IPS DF 6.9 (cell line): ENCODE measurements at places on chromosomes 2 and 18.

DNA sequence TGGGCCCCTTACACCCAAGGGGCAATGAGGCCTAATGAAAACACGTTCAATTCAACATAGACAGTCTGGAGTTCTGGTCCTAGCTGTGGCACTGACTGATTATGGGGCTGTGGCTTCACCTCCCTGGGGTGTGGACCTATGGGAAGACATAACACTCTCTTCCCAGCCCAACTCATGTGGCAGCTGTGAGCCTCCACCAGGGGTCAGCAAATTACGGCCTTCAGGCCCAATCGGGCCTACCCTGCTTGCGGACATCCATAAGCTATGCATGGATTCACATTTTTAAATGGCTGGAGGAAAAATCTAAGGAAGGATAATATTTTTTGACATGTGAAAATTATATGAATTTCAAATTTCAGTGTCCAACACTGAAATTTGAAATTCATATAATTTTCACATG lies 101.3 kb downstream of the LOXHD1 start:
- DNase-seq = peak; percentile 47

DNA sequence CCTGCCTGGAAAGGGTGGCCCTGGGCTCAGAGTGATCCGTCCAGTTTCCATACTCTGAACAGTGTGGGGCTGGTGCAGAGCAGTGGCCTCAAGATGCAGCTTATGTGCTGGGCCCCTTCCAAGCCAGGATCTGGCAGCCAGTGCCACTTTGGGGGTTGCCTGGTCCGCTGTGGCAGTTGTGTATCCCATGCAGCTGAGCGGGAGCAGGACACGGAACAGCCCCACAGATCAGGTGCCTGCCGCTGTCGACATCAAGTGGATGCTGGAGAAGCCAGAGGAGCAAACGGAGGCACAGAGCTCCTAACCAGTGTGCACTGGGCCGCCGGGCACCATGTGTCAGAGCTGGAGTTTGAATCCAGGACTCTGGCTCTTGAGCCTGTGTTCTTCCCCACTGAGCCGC lies 112.0 kb downstream of the CABLES1 start:
- no peak for DNase-seq

DNA sequence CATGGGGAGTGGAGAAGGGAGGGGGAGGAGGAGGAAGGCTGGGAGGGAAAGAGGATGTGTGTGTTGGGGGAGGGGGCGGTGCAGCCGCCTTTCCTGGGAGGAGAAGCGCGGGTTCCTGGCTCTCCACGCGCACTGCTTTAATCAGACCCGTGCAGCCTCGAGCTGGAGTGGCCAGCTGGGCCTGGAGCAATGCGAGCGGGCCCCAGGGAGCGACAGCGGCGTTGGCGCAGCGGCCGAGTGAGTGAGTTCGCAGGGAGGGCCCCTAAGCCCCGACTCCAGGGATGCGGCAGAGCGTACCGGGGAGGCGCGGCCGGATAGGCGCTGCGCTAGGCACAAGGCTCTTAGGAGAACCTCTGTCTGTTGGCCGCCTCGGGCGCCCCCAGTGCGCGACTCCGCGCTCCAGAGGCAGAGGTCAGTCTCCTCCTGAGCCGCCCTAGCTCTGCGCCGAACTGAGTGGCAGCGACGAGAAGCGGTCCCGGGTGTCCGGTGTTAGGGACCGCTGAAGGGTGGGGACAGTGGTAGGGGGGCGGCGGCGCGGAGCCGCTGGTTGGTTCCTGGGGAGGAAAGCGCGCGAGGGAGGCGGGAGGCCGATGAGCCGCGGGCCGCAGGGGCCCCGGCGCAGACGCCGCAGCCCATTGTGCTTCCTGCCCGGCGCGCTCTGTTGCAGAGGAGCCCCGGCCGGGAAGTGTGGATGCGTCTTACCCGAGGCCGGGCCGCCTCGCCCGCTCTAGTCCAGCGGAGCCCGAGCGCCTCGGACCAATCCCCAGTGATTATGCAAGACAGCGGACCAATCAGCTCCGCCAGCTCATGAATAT lies 455 bp upstream of the DLX1 start:
- DNase-seq = no peak

GRCh38 chr18:21210278-21210677 lies 31.8 kb upstream of the GREB1L start:
- DNase-seq = no peak

DNA sequence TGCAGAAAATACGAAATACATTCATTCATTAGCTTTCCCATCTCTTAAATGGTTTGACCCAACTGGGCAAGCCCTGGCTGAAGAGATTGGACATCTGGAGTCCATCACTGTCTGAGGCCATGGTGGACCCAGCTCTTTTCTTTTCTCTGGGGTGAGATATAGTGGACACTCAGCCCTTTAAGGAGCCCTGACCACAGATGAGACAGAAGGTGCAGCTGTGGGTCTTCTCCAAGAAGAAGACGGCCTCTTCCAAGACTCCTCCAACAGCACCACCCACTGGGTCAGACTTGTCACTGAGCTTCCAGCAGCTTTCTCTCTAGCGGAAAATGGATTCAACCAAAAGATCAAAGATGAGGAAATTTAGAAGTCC lies 27.2 kb downstream of the TWIST2 start:
- DNase-seq = no peak

GRCh38 chr2:109467701-109468100 lies 146.1 kb downstream of the SEPTIN10 start:
- DNase-seq = no peak

DNA sequence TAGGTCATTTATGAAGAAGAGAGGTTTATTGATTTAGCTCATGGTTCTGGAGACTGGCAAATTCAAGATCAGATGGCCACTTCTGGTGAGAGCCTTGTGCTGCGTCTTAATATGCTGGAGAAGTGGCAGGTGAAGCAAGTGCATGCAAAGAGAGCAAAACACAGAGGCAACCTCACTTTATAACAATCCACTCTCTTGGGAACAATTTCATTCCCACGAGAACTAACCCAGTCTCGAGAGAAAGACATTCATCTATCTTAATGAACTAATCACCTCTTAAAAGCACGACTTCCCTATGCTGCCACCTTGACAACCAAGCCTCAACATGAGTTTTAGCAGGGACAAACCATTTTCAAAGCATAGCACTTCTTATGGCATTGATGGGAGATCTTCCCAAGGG lies 186.5 kb upstream of the RASGRP3 start:
- DNase-seq = no peak

- no peak for DNase-seq
These were observed 709.6 kb downstream of the SOCS6 start for GRCh38 chr18:70998490-70998889.

DNA sequence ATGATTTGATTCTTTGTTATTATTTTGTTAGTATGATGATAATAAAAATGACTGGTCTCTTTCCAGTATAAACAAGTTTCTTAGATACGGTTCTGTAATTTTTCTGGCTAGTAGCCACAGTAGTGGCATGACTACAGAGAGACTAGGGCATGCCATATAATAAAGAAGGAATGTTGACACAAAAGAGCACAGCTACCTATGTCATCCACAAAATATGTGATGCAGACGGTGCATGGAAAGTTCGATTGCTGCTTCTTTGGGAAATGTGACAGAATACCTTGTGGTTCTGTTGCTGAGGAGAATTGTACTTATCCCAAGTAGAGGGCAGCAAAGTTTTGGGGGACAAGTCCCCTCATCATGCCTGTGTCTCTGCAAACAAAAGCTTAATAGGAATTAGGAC lies 26.1 kb upstream of the SETBP1 start:
- DNase-seq = no peak

DNA sequence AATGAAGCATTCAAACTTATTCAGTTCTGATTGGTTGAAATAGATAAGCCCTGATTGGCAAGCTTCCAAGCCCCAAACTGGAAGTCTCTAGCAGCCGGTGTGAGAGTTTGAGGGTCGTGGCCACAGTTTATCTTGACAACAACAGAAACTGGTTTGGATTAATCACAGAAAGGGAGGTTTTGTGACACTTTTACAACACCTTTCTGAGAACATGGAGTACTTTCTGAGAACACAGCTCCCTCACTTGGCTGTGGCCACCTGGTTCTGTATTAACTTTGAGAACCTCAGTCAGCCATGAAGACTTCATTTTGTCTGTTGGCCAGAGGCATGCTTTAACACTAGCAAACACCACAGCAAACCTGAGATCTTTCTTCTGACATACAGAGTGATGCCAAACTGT lies 280.7 kb upstream of the VWC2L start:
- DNase-seq = no peak

DNA sequence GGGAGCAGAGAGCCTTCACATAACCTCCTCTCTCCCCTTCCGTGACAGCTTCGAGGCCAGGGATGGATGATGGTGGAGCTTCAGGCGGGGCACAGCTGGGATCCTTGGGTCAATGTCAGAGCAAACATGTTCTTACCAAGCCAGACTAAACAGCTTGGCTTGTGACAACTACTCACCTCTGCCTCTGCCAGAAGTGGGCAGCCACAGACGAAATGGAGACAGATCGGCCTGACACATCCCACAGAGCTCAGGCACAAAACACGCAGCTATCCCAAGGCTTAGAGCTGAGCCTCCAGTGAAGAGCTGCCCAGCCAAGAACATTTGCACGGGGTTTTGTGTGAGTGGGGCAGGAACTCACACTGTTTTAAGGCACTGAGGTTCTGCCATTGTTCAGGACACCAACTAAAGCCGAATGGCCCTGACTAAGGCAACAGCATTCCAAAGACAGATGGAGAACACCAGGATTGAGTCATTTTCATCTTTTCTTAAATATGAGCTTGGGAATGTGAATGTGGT lies 12.8 kb downstream of the PXDN start:
- DNase-seq = no peak

DNA sequence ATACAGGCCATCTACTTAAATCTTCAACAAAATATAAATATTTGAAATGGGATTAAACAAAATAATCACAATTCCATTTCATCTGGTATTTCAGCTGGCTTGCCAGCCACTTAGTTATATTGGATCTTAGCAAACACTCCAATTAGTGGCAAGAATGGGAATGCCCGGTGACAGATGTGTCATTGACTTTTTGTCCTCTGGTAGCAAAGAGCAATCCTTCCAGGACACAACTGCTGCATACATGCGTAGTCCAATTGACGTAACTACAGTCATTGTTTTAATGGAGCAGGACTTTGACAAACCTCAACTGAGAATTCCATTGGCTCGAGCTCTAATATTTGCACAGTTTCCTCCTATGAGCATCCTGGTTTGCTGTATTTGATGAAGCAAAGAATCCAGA lies 69.9 kb downstream of the RNF152 start:
- no peak for DNase-seq

GRCh38 chr2:68878071-68878711 lies 7.0 kb upstream of the BMP10 start:
- no peak for DNase-seq

DNA sequence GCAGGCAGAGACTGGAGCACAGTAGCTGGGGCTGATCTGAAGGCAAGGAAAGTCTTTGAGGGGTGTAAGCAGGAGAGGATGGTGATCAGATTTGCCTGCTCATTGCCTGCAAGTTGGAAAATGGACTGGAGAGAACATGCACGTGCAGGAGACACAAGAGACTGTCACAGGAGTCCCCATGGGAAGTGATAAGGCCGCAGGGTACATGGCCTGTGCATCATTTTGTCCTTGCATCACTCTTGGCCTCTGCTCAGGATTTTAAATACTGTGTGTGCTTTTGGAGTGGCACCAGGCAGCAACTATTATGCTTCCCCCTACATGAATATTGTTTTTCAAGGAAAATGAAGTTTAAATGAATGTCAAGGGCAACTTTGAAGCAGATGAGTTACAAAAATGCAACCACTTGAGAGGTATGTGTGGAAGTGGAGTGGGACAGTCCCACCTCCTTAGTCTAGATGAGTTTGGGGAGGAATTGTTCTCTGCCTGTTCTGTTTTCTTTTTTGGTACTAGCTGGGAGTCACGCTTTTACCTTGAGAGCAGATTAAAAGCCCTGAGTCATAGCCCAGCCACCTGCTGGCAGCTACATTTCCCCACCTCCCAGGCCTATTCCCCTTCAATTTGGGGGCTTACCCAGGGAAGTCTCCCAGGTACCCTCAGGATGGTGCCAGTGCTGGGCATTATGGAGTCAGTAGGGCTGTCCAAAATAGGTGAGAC lies 19.3 kb downstream of the MAPK4 start:
- DNase-seq = no peak

GRCh38 chr2:51697095-51697494 lies 665.2 kb upstream of the NRXN1 start:
- no peak for DNase-seq

GRCh38 chr2:27290549-27290948 lies 8.3 kb downstream of the TRIM54 start:
- no peak for DNase-seq

DNA sequence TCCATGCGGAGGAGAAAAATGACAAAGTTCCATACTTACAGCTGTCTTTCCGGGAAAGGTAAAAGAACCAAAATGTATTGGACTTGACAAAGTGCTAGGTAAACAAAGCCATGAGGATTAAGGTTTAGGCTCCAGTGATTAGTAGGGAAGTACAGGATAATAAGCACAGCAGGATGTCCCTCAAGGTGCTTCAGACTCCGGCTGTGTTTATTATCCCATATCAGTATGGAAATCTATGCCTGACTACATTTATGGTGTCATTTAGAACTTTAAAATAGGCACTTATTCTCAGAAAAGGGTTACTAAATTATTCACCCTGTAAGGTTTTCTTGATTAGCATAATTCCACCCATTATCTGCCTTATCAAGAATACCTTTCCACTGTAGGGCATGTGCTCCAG lies 136.3 kb upstream of the CCDC68 start:
- DNase-seq = no peak

DNA sequence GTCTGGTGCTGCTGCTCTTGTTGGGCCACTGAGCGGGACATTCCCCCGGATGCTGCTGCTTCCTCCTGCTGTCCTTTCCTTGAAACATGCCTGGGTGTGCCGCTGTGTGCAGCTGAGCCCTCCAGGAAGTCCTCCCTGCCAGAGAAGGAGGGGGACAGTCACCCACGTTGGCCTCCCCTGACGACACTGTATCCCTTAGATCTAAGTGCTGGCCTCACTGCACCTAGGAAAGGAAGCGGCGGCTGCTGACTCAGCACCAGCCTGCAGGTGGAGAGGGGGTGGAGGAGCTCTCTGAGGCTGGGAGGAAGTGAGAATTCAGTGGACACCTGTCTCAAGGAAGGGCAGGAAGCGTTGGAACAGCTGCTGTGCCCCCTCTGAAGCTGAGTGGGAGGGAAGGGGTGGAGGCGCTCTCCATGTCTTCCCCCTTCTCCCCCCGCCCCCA lies 239.8 kb downstream of the HAUS1 start:
- no peak for DNase-seq

DNA sequence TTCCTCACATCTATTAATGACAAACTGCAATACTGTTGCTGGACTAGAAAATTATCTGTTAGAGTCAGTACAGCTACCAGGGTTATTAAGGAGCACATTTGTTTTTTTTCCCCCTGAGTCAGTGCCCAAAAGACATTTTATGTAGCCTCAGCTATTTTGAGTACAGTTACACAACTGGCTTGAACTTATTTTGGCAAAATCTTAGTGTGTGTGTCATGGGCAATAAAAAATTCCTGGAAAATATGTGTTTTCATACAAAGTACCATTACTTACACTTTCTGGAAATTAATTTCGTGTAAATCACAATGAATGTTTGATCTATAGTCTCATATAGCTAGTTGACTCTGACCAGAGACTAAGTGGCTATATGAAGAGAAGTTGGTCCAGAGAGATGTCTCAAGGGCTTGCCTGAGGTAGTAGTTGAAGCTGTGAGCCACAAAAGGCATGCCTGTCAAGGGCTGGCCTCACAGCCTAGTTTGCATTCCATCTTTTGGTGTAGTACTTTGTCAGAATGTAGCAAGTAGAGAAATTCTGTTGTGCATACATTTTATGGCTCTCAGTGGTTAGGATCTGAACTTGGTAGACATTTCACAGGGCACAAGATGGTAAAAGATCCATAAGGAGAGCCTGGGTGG lies 283.4 kb downstream of the MTX2 start:
- DNase-seq = no peak

- DNase-seq = no peak
These were observed 15.9 kb downstream of the SCG2 start for GRCh38 chr2:223586261-223586660.

GRCh38 chr2:120735746-120736170 lies at the start of gene GLI2:
Gene GLI2, plus strand, starts transcription at chr2:120735868. Its CDS starts 61,453 bp downstream, at chr2:120797321.
- DNase-seq = no peak
